ENCODE measurements at places on chromosomes 5 and 9.

DNA sequence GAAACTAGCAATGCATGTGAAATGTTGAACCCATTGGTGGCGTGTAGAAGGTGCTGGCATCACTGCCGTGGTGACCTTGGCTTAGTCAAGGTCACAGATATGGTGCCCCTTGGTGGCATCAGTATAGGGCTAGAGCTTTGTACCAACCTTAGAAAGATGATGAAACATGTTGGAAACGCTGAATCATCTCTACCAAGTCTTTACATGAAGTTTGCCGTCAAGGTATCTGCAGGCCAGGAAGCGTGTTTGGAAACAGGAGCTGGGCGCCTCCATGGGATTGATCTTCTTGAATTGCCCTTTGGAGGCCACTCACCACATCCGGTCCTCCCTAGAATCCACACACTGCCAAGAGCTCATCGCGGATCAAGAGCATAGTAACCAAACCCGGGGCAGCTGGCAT lies 16.9 kb upstream of the BOD1 start:
- DNase-seq, result no peak

- no peak for DNase-seq
Observed at GRCh38 chr5:158264264-158264663, 405.3 kb upstream of the CLINT1 start.

GRCh38 chr5:52580921-52581320 lies 206.8 kb upstream of the ITGA1 start:
- DNase-seq, result no peak

DNA sequence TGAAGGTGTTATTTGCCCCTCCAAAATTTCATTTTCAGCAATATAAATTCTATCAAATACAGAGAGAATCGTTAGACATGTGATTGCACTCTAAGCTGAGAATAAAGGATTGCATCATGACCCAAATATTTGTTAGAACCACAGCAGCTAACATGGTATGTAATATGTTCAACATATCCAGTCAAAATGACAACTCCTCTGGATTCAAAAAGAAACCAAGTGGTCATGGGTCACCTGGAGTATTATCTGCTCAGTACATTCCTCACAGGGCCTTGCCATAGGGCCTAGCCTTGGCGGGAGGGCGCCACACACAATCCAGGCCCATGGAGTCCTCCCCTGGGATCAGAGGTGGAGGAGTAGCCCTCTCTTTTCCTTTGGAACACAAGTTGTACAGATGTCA lies 179.2 kb downstream of the HSD17B3 start:
- DNase-seq, result no peak

DNA sequence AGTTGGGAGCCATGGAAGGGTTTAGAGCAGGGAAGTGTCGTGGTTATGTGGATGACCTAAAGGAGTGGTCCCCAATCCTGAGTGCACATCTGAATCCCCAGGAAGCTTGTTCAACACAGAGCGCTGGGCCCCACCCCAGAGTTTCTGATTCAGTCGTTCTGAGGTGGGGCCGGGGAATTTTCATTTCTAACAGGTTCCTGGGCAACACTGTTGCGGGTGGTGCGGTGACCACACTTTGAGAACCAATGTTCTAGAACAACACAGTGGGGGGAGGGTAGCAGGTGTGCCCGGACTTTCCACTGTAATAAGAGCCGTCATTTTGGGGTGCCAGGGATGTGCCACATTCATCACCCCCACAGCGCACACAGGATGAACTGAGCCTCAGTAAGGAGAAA lies 39.3 kb downstream of the DUSP1 start:
- no peak for DNase-seq

- DNase-seq, result no peak
Observed at GRCh38 chr9:124622882-124623281, 115.7 kb upstream of the NR5A1 start.

Data from OCI-LY7 (cell line).